A673 (cell line): ENCODE measurements at places on chromosomes 3 and 15. TPM values are rescaled to one million over a fixed set of nuclear protein-coding genes. Genes with fewer than 3 reads are reported as not detected.

ZNF860 gene
- not detected in 2 replicates for total RNA-seq

GRK7 gene
- not detected in 2 replicates for total RNA-seq

CACNA2D3 gene
- total RNA-seq, result not detected in 2 replicates

KPNA1 gene
- total RNA-seq, result 99.0 and 110 TPM in 2 replicates

DNA sequence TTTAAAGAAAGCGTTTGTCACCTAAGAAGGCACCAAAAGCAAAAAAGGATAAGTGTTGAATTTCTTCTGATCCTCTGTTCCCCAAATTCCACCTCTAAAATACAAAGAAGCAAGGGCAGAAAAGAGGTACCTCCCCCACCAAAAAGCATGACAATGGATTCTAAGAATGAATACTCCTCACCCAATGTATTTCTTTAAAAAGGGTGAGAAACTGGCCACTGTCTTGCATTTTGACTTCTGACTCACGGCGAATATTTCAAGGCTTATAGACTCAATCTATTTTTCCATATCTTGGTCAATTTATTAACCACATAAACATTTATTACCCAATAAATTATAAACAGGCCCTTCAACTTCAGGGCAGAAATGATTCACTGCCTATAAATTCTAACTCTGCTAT, 131.1 kb downstream of the NR1I2 start:
- no peak overlapping the region for H3K27ac ChIP-seq

GRCh38 chr3:102883515-102883914, 448.7 kb downstream of the ZPLD1 start:
- H3K4me1 ChIP-seq, result no peaks in the 10 kb centered on the region
- no peaks in the 10 kb centered on the region for H3K36me3 ChIP-seq
- H3K27ac ChIP-seq, result no peak overlapping the region
- no peaks in the 10 kb centered on the region for H3K27me3 ChIP-seq

- no peaks in the 10 kb centered on the region for H3K36me3 ChIP-seq
- H3K27me3 ChIP-seq, result no peaks in the 10 kb centered on the region
- no peaks in the 10 kb centered on the region for H3K4me1 ChIP-seq
- no peak overlapping the region for H3K27ac ChIP-seq
Observed at GRCh38 chr3:37853691-37854413, 7.8 kb upstream of the CTDSPL start.

- H3K27ac ChIP-seq, result no peak overlapping the region
- peak; percentile 52 for DNase-seq
- no peaks in the 10 kb centered on the region for H3K36me3 ChIP-seq
- no peaks in the 10 kb centered on the region for H3K4me1 ChIP-seq
- no peaks in the 10 kb centered on the region for H3K27me3 ChIP-seq
Observed at GRCh38 chr15:92277776-92278175, 115.9 kb upstream of the ST8SIA2 start.

GRCh38 chr15:101521591-101521990, 32.1 kb upstream of the PCSK6 start:
- no peak for DNase-seq
- no peak overlapping the region for H3K4me3 ChIP-seq
- no peak overlapping the region for H3K27ac ChIP-seq
- peaks cover 18% of the 10 kb centered on the region for H3K27me3 ChIP-seq
- no peaks in the 10 kb centered on the region for H3K4me1 ChIP-seq

DNA sequence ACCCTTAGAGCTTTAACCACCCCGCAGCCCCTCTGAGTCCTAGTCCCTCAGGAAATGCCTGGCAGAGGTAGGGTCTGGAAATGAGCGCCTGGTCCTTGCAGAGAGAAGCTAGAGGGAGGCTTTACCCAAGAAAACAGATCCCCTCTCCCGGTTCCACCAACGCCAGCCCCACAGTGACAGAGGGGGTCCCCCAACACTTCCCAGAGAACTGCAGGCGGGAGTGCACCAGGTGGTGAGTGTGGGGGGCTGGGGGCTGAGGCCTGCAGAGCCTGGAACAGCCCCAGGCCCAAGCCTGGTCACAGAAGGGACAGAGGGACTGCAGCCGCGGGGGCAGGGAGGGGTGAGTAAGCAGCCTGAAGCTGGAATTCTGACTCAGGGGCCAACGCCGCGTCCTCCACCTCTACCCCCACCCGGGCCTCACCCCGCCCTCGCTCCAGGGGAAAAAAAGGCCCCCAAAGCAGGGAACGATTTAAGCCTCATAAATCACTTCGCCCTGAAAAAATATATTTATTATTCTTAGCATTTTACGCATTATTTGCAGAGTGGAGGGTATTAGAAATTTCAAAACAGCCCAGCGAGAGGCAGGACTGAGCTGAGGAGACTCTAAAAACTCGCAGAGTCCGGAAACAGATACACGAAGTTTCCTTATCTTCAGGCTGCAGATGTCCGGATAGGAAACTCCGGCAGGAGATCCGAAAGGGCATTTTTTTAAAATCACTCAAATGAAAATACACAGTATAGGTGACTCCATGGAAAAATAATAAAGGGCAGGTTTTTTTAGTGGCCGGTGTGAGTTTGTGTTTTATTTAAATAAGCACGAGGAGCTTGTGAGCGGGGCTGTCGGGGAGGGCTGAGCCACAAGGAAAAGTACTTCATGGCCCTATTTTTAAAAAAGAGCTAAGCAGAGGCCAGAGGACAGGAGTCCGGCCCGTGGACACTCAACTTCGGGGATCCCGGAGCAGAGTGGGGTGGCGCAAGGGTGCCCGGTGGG, 10.0 kb downstream of the GATA2 start:
- no peak overlapping the region for H3K4me3 ChIP-seq
- H3K27me3 ChIP-seq, result no peaks in the 10 kb centered on the region
- peak overlapping the region; percentile 37 for H3K27ac ChIP-seq
- peaks cover 8% of the 10 kb centered on the region for H3K36me3 ChIP-seq

DNA sequence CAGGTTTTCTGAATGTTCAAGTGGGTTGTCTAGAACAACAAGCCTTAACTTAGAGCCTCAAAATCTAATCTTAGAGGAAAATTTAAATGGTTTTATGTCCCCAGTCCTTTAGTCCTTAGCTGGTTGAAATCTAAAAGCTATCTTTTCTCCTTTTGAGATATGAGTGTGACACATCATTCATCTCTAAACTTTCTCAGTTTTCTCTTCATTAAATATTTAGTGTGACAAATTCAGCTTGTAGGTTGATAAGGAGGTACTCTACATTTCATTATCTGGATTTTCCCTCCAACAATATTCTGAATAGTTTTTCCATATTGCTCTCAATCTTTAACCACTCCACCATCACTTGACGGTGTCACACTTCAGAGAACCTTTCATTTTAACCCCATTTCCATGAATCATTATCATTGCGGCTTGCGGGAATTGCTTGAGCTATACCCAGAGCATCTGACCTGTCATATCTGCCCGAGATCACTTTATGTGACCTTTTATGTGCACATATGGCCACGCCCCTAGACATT, 16.1 kb upstream of the ATP8B4 start:
- DNase-seq, result no peak
- no peak overlapping the region for H3K4me3 ChIP-seq
- H3K36me3 ChIP-seq, result no peaks in the 10 kb centered on the region
- H3K4me1 ChIP-seq, result no peaks in the 10 kb centered on the region
- no peaks in the 10 kb centered on the region for H3K27me3 ChIP-seq

- no peak overlapping the region for H3K4me3 ChIP-seq
- no peaks in the 10 kb centered on the region for H3K36me3 ChIP-seq
- no peaks in the 10 kb centered on the region for H3K4me1 ChIP-seq
- DNase-seq, result peak; percentile 67
Observed at GRCh38 chr3:25033407-25034029, 394.5 kb upstream of the RARB start.

- no peaks in the 10 kb centered on the region for H3K36me3 ChIP-seq
- no peaks in the 10 kb centered on the region for H3K27me3 ChIP-seq
- H3K27ac ChIP-seq, result no peak overlapping the region
- peak; percentile 65 for DNase-seq
- no peaks in the 10 kb centered on the region for H3K4me1 ChIP-seq
- H3K4me3 ChIP-seq, result no peak overlapping the region
Observed at GRCh38 chr3:192802957-192803899, 75.9 kb upstream of the FGF12 start.

GRCh38 chr3:48915296-48915695, 3.3 kb upstream of the ARIH2 start:
- H3K4me3 ChIP-seq, result no peak overlapping the region
- DNase-seq, result no peak
- H3K27me3 ChIP-seq, result no peaks in the 10 kb centered on the region
- no peak overlapping the region for H3K27ac ChIP-seq
- H3K4me1 ChIP-seq, result no peaks in the 10 kb centered on the region
- no peaks in the 10 kb centered on the region for H3K36me3 ChIP-seq
